ENCODE measurements at places on chromosomes 7 and 10.

DNA sequence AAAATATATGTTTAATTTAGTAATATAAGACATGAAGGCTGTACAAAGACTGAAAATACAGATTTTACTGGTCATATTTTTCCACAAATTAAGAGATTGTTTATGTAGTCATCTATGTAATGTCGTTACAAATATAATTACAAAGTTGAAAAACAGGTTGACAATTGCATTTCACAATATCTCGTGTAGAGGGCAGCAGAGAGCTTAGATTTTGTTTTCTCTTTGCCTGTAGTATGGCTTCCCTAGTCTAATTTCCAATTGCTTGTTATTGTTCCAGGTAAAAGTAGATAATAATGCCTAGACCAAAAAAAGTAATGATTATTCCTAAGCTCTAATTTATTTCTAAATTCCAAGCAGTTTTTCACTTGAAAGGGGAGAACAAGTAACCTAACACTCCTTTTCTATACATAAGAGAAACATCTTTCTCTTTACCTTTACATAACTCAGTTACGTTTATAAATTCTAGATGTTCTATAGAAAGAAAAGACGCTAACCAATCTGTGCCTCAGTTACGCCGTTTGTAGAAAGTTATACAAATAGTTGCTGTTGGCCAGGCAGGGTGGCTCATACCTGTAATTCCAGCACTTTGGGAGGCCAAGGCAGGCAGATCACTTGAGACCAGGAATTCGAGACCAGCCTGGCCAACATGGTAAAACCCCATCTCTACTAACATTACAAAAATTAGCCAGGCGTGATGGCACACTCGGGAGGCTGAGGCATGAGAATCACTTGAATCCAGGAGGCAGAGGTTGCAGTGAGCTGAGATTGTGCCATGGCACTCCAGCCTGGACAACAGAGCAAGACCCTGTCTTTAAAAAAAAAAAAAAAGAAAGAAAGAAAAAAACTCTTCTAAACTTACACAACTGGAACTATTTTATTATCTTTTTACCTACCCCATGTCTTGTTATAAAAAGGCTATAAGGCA lies 30.0 kb downstream of the NET1 start:
- DNase-seq, result peak; percentile 58

DNA sequence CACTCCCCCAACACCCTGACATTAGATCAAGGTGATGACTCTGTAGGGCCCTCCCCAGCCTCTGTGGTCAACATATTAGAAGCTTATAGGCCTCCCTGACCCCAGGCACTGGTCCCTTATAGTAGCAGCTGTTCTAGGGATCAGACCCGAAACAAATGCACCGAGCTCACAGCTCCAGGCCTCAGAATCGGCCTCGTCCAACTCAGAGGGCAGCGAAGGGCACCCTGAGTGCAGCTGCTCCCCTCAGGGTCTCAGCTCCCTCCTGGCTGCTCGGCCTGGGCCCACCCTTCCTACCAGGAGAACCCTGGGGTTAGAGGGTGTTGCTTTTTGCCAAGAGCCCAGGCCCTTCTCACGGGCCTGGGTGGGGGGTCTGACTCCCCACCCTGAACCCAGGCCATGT lies 5.0 kb downstream of the ECHS1 start:
- no peak for DNase-seq

- DNase-seq, result no peak
Observed at GRCh38 chr7:121449735-121450240, 53.7 kb upstream of the FAM3C start.

DNA sequence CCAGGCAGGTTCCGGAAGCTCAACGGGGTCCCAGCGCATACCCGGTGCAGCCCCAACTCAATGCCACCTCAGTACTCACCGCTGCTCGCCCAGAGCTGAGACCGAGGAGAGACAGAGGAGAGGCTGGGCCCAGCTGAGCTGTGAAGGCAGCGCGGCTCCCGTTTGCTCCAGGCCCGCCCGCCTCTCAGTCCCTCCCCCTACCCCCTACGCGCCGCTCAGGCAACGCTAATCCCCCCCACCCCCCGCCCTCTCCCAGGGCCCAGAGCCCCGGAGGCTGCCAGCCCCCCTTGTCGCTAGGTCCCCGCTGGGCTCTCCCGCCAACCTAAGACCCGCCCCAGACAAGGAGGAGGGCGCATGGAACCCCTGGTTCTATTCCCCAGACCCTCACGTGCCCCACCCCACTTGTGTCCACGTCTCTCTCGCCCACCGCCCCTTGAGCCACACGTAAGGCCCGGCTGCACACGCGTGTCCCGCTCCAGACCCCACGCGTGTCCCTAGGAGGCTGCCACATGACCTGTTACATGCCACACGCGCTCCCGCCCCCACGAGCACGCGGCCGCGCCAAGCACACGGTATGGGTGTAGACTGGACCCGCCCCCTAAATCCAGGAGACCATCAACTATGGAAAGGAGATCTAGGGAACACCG lies at the start of gene PSD:
Gene PSD (minus strand): TSS at position 164 of the 647 bp plus-strand sequence. CDS start 1,747 bp downstream, outside the sequence.
- no peak for DNase-seq

DNA sequence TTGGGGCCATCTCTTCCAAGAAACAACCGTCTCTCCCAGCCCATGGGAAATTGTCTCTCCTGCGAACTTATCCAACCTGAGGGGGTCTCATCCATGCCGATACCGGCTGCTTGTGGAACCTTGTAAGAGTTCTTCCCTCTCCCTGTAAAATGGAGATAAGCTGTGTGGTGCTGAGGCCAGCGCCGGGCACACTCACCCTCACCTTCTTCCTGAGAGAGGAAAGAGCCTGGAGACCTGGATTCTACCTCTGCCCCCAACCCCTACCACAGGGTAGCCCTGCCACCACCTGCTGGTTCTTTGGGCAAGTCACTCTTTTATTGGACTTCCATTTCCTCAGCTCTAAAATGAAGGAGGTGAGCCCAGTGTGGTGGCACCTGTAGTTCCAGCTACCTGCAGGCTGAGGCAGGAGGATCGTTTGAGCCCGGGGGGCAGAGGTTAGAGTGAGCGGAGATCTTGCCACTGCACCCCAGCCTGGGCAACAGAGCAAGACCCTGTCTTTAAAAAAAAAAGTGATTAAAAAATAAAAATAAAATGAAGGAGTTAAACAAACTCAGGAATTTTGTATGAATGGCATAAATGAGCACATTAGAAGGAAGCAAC lies 38.4 kb upstream of the PSAP start:
- DNase-seq, result no peak

- DNase-seq, result no peak
Observed at GRCh38 chr7:45082031-45082830, 6.5 kb downstream of the NACAD start.

DNA sequence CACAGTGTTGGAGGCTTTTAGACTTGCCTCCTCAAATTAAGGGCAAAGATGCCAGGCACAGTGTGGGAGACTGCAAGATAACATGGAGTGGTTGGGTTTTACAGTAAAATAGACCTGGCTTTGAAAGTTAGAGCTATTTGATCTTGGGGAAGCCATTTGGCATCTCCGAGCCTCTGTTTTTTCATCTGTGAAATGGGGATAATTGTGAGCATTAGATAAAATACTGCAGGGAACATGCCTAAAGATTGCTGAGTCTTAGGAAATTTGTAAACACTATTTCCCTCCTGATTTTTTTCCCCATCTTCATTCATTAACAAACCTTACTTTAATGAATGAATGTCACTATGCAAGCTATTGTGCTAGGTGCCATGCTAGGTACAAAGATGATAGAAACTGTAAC lies 241.3 kb upstream of the SLC26A5 start:
- no peak for DNase-seq

DNA sequence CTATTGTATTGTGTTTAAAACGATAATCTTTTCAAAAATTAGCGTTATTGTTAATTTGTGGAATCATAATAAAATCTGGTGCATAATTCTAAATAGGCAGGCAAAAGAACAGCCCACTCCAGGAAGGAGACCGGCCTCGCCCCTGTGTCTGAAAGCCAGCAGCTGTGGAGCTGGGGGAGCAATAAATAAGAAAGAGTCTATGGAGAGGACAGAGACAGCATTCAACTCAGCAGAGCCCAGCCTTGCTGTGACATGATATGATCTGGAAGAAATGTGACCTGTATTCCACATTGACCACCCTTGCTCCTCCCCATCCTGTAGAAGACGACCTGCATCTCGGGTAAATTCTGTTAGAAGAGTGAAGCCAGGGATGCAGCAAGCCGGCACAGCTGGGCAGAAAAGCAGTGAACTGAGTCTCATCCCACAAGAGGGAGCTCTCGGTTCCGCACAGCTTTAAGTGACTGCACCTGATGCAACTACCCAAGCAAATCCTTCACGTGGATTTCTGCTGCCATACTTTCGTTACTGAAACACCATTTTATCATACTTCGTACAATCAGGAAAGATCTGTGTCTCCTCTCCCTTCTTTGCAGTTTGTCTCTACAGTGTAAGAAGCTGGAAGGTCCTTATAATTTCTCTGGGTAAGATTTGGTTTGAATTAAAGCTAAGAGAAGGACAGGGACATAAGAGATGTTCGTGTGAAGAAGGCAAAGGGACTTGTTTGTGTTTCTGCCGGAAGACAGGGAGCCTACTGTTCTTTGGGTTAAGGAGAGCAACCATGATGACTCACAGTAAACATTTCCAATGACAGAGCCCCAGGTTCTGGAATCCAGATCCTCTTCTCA lies 427.1 kb downstream of the GPAM start:
- peak; percentile 38 for DNase-seq

DNA sequence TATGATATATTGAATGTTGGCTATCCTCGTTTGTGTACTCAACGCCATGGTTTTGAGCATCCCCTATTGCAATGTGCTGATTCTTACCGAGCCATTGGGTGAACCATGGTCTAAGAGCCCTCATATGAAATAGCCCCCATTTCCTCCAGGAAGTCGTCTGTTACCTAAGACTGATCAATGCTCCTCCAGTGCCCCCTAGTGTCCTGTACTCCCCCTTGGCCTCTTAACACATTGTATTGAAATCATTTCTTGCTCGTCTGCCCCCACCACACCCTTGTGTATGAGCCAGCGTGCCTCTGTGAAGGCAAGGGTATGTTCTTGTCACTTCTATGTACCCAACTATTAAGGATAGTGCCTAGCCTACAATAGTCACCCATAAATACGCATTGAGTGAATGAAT lies 11.2 kb upstream of the SLC35B4 start:
- peak; percentile 15 for DNase-seq

DNA sequence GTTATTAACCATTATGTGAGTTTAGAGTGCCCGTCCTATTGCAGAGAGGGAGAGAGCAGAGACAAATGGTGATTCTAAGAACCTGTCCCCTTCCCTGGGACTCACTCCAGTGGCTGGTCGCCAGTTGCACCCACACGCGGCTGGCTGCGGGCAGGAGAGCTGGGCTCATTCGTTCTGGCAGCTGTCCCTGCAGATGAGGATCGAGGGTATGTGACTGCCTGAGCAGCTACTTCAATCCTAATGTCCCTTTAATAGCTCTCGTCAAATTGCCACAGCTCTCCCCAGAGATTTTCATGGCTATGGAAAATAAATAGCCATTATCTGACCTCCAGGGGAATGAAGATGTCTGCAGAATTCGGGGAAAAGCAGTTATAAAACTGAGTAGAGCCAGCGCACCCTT lies 41.6 kb downstream of the RBM28 start:
- DNase-seq, result no peak

DNA sequence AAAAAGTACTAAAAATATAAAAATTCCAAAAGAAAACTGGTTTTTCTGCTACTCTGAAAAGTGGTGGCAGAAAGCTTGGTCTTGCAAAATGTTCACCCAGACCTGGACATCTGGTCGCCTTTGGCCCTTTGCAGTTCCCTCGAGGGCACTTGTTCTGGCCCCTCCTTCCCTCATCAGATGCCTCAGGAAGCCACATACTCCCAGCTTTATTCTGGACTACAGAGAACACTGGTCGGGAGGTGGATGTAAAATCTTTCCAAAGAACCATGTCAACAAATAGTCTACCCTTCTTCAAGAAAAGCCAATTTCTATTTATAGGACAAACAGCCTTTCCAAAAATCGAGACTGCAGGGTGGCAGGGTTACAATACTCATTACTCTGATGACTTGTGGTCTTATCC lies 726.1 kb downstream of the TNS3 start:
- DNase-seq, result no peak

DNA sequence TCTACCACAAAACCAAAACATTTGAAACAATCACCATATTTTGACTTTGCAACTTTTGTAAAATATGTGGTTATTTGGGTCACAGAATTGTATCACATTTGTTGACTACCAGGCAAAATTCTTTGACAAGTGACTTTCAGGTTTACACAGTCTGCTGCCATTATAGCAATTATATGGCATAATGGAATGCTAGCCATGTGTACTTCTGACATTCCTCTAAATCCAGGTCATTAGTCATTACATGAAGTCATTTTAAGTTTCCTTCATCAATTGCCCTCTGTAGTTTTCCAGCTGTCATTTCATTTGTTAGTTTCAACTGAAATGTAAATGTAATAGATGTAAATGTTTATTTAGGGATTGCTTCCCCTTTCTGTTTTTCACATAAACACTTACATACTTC lies 137.5 kb downstream of the IMMP2L start:
- no peak for DNase-seq

GRCh38 chr10:46314071-46314470 lies 27.3 kb downstream of the ANTXRL start:
- no peak for DNase-seq

DNA sequence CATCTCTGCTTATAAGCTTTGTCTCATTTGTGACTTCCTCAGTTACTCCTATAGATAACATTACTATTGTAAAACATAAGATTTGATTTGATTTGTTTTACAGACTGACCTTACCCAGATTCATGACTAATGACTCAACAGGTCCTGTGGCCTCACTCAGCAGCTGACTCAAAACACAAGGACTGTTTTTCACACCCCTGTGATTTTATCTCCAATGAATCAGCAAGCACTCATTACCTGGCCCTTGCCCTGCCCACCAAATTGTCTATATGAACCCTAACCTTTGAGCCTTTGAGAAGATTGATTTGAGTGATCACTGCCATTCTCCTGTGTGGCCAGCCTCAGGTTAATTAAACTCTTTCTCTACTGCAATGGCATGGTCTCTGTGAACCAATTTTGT lies 1064.6 kb upstream of the LRRTM3 start:
- no peak for DNase-seq

DNA sequence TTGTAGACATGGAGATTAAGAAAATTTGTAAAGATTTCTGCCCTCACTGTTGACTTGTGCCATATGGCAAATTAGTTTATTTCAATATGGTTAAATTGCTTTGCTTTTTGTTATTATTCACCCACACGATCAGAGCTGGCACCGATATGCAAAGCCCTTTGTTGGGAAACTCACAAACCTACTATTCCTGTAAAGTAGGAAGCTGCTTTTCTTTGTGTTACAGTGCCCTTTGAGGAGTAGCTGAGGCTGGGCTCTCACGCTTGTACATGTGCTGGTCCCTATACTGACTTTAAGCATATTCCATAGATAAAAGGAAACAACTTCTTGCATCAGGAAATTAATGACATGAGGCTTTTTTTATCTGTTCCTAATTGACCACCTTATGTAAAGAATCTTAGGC lies 17.6 kb upstream of the AOAH start:
- DNase-seq, result no peak

DNA sequence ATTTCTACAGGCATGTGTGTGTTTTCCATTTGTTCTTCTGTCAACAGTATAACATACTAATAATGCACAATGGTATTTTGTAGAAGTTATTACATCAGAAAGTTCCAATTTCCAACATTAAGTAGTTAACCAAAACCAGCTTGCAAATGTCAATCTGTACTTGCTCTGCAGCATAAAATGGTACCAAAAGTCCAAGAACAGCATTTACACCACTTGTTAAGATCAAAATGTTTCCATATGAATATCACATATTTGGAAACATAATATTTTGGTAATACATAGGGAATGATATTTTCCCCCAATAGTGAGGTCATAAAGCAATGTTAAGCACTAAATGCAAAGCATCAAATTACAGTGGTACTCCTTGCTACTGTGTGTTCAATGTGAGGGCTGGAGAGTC lies 162.1 kb downstream of the ZNF438 start:
- no peak for DNase-seq
